AG08395 (cell line): ENCODE measurements at places on chromosomes 4 and X.

GRCh38 chr4:184012937-184013336 is 107.8 kb downstream of the STOX2 start:
- no peak for DNase-seq

DNA sequence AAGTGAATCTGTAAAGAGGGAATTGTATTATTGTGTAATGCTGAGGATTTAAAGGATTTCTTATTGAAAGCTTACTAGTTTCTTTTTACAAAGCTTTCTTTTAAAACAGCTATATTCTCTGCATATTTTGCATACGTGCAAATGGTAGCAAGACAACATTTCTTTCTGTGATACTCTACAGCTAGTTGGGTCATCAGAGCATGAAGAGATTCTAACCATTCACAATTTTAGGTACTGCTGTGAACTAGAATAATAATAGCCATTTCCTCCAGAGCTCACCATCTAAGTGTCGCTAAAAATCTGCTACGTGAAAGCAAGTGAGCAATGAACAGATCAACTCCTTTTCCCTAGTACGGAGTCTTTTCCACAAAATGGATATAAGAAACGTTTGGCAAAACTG is 37.3 kb downstream of the ARHGAP6 start:
- DNase-seq = no peak

GRCh38 chrX:135295238-135295943 is 13.9 kb upstream of the ETDC start:
- DNase-seq = no peak

DNA sequence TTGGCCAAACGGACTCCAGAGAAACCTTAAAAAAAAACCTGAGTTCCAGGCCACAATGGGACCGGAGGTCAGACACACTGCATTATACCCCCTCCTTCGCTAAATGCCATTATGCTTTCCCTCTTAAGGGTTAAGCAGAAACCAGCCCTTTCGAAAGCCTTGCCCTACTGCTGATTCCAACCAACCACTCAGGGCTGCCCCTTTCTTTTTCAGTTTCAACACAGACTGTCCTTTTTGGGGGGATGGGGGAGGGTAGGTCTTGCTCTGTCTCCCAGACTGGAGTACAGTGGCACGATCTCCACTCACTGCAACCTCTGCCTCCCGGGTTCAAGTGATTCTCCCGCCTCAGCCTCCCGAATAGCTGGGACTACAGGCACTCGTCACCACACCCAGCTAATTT is 49.5 kb upstream of the MAN2B2 start:
- DNase-seq = no peak

DNA sequence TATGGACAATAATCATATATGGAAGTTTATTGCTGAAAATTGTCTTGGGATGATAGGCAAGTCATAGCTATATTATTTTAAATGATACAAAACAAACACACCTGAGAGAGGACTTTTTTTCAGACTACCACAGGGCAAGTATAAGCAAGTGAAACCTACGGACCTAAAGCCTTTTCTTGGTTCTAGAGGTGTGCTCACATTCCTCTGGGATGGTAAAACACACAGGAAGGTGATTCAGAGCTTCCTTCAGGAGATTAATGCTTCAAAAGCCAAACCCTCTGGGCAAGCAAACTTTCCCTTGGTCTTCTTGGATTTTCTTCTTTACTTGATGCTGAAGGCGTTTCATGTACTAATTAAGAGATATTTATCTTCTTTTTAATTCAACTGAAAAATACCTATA is 60.1 kb upstream of the ACSL4 start:
- no peak for DNase-seq
